ENCODE measurements at places on chromosomes 5 and 9.

DNA sequence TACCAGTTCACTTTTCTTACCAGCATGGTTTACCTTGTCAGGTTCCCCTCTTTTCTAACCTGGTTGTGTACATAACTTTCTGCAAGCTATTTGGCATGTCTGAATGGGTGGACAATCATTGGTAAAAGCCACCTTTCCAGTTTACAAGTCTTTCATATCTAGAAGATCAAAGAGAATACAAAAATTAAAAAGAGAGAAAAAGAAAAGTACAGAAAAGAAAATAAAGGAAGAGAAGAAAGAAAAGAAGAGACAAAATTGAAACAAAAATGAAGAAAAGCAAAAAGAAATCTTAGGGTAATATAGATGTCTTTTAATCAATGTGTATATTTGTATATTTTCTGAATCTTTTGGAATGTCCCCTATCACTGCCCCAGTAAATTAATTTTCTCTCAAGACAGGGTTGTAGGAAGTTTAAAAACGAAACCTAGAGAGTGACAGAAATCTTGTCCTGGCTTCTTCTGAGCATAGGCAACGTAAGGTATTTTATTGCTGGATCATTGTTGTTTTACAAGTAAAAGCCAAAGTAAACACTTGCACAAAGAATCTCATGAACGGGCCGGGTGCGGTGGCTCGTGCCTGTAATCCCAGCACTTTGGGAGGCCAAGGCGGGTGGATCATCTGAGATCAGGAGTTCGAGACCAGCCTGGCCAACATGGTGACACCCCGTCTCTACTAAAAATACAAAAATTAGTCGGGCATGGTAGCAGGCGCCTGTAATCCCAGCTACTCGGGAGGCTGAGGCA lies 98.7 kb upstream of the IFNE start:
- no peak for DNase-seq

DNA sequence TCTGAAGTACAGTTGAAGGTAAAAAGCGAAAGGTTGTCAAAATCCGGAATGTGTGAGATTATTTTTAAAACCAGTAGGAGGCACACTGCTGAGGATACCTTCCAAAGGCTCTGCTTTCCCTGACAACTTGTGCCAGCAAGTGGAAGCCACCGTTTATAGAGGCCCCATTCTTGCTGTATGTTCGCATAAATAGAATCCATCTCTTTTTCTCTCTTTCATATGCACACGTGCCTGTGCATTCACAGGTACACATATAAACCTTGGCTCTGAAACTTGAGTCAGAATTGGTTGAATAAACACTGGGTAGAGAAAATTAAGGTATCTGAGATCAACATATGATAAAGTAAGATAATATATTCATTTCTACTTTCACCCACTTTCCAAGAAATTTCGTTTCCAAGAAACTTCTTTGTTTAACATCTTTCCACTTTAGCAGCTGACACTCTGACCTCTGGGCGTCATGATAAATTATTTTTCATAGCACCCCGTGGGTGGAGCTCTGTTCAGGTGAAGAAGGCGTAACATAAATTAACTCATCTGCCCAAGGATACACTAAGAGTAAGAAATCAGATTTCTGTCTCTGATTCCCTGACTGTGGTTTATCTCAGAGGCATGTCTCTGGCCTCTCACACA lies 63.7 kb upstream of the RICTOR start:
- DNase-seq = no peak

DNA sequence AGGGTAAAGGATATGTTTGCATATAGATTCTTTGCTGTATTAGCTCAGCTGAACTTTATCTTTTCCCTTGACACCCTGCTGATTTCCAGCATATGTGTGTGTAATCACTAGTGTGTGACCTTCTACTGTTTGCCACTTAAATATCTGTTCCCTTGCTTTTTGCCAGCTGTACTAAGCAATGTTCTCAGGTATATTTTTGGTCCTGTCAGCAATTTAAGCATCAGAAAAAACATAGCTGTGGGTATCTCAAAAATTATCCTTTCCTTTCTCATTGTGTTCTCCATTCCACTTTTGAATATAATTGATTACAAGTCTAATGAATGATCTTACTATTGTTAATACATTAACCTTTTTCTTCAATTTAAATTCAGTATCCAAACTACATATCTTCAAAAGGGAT lies 59.2 kb upstream of the CDH10 start:
- DNase-seq = no peak

- peak; percentile 64 for DNase-seq
These were observed 7.9 kb downstream of the MTRR start for GRCh38 chr5:7876867-7877266.

- no peak for DNase-seq
These were observed 51.8 kb downstream of the RNF145 start for GRCh38 chr5:159157552-159157951.

DNA sequence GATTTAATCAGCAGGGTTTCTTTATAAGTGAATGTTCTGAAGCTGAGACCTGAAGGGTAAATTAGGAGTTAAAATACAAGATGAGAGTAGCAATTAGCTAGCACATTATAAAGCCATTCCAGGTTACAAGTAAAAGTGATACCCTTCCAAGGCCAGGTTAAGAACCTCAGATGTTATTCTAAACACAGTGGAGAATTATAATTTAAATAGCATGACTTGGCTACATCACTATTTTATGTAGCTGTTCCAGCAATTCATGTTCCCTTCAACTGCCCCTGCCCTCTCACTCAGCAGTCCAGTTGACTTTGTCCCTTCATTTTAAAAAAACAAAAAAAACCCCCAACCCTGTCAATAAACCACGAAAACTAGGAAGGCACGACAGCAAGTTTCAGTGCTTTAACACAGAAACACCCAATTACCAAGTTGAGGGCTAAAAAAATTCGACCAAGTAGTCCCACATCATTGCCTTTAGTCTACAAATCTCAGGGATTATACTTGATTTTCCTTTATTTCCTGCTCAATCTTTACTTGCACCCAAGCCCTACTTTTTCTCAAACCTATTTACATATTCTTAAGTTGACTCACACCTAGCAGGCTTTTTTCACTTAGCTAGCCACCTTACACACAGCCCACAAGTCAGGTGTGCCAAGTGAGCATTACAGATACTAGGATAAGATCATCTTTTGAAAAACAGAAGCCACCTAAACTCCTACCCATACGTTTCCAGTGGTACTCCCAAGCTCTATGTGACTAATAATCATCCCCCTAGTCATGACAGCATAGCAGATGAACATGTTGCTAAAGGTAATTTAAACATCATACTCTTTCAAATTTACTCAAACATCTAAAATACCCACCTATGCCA lies 3.4 kb downstream of the RPL37 start:
- DNase-seq = no peak

DNA sequence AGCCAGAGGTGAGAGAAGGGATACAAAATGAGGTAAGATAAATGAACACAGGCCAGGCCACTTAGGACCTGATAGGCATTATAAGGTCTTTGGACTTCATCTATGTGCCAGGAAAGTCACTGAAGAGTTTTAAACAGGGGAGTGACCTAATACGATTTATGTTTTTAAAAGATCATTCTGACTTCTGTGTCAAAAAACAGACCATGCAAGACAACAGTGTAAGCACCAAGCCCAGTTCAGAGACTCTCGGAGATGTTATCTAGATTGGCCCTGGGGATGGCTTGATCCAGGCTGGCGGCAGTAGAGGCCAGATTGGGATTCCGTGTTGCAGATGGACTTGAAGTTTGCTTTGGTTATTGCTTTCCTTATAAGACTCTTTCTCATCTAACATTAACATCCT lies 43.0 kb upstream of the DPYSL3 start:
- no peak for DNase-seq

DNA sequence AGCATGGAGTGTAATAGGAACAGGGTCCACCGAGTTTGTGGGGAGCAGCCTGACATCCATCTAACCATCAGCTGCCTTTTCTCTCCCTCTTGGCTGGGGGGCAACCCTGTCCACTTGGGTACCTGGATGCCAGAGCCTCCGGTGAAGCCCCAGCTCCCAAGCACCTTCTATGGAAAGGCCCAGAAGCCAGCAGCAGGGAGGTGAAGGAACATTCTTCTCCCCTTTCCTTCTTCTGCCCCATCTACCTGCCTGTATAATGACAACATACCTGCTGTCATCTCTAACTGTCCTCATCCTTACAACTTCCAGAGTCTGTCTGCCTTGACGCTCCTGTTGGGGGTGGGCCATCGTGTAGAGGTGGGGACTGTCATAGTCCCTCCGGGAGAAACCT lies 33.1 kb downstream of the THBS4 start:
- DNase-seq = no peak

DNA sequence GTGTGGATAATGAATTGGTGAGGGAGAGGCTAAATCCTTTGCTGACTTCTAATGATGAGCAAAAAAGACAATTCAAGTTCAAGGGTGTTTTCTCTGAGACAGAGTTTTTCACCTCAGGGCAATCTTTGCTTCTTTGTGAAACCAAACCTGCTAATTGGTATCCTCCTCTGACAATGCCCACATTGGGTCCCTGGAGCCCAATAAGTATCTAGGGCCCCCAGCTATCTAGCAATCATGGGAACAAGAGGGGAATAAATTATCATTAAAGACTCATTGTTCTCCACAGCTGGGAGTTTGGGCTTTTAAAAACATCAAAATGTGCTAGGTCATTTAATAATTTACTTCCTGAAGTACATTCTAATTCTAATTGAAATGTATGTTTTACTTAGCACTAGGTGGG lies 227.3 kb downstream of the TMEM167A start:
- DNase-seq = no peak

- peak; percentile 33 for DNase-seq
These were observed 12.3 kb downstream of the GFPT2 start for GRCh38 chr5:180340856-180341255.

DNA sequence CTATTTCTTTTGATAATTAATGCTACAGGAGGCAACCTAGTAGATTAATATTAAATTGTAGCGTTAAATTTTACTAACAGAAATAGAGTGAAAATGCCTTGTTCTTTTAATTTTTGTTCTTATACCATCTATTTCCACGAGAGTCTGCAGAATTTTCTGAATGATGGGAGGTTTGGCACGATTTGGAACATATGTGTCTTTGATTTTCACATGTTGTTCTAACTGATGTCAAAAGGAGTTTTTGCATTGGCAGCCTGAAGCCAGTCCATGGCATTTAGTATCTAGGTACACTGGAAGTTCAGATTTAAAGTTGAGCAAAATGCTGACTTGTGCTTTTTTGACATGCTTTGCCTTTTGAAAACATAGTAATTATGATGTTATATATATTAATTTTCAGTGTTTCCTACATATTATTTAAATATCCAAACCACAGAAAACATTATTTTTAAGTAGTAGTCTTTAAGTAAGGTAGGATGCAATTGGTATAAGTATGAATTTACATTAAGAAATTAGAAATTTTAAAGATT lies 103.0 kb downstream of the PBX3 start:
- no peak for DNase-seq

- DNase-seq = peak; percentile 33
These were observed 32.3 kb upstream of the ADAMTS2 start for GRCh38 chr5:179377421-179378115.

Data from fibroblast of skin of right quadriceps (primary cell).